ENCODE measurements at places on chromosomes 5 and 9. TPM values are rescaled to one million over a fixed set of nuclear protein-coding genes. Genes with fewer than 3 reads are reported as not detected.

Gene SLCO6A1
- not detected for total RNA-seq

Gene SH3GL2
- 0.07 TPM for total RNA-seq

Gene KCNN2
- 0.17 TPM for total RNA-seq

Gene CCDC180
- total RNA-seq = 0.76 TPM

Gene FGF1
- total RNA-seq = 10.4 TPM

Gene ALDH1A1
- total RNA-seq = 2.8 TPM

Gene ARHGEF37
- total RNA-seq = 7.1 TPM

Gene AQP7
- total RNA-seq = not detected

Gene SH2D3C
- total RNA-seq = 2.2 TPM

Gene ELOVL7
- not detected for total RNA-seq

Gene PCDH12
- 0.46 TPM for total RNA-seq

Gene ECM2
- 7.0 TPM for total RNA-seq

Gene SH3PXD2B
- 27.9 TPM for total RNA-seq

Gene ARID3C
- 0.36 TPM for total RNA-seq

Gene HIGD2A
- total RNA-seq = 44.1 TPM

Gene RPS14
- 1,032 TPM for total RNA-seq

Gene ZDHHC21
- 10.1 TPM for total RNA-seq

Gene TAF11L10
- total RNA-seq = not detected

Gene IL13
- total RNA-seq = not detected

Gene SHOC1
- total RNA-seq = under 0.01 TPM

Gene ITGA1
- 157 TPM for total RNA-seq

Gene SLC6A19
- total RNA-seq = not detected

Gene ZDHHC12
- total RNA-seq = 38.3 TPM

Gene HRH2
- total RNA-seq = 0.39 TPM

Gene ANKH
- 83.0 TPM for total RNA-seq

Gene CCDC183
- total RNA-seq = 0.52 TPM

Gene OR4F3
- total RNA-seq = 0.20 TPM

Gene MARCOL
- not detected for total RNA-seq

Gene BNC2
- 14.5 TPM for total RNA-seq

Gene OTULINL
- total RNA-seq = 1.0 TPM

All from smooth muscle cell of the pulmonary artery (primary cell).